ENCODE measurements at places on chromosomes 3 and 15.

DNA sequence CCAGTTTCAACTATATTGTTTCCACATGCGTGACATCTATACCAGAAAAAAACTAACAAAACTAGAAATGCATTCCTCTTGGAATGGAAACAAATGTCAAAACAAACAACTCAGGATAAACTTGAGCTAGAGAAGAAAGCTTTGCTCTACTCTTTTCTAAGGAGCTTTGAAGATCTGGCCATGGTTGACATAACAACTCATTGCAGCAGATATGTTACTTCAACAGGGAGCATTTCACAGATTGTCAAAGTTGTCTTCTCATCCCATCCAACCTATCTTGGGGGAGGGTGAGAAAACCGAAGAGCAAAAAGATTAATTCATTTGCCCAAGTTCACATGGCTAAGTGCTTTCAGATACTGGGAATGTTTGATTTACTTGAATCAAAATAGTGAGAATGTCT is 484.4 kb downstream of the CNTN4 start:
- no peak for DNase-seq

DNA sequence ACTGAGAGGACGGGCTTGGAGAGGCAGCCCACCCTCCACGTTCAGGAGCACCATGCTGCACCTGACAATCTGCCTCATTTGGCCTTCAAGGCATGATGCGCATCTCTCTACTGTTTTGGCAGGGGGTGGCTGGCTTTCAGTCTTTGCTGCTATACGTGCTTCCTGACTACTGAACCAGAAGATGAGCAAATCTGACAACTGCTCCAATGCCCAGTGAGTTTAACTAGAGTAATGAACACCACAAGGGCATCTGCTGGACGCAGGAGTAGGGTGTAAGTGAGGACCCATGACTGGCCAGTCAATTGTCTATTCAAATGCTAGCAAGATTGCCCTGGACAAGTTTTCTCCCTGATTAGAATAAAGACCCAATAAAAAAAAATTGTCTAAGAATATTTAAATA is 335.7 kb downstream of the MAGI1 start:
- DNase-seq, result no peak

DNA sequence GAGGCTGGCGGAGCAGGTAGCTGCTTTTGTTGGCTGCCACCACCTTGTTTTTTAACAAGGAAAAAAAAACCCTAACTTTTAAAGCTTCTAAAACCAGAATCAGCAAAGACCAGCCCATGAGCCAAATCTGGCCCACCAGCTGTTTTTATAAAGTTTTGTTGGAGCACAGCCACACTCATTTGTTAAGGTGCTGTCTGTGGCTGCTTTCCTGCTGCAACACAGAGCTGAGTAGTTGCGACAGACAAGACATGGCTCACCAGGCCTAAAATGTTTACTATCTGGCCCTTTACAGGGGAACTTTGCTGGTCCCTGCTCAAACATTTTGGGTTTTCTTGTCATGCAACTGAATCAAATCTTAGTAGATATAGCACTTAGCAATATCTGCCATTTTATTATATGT is 18.9 kb downstream of the EFCAB12 start:
- no peak for DNase-seq

DNA sequence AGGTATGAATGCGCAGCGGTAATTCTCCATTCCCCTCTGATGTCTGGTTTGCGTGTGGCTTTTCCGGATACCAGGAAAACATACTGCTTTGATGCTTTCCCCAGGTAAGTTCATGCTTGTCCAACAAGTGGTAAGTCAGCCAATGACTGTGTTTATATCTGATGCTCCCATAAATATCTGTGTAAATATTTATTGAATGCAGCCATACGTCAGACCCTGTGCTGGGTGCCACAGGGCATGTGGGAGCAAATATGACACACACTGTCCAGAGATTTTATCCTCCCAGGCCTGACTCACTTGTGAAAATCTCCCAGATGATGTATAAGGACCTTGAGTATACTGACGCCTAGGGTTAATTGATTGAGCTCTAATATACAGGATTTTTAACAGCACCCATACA is 29.6 kb upstream of the CEMIP start:
- DNase-seq, result no peak

DNA sequence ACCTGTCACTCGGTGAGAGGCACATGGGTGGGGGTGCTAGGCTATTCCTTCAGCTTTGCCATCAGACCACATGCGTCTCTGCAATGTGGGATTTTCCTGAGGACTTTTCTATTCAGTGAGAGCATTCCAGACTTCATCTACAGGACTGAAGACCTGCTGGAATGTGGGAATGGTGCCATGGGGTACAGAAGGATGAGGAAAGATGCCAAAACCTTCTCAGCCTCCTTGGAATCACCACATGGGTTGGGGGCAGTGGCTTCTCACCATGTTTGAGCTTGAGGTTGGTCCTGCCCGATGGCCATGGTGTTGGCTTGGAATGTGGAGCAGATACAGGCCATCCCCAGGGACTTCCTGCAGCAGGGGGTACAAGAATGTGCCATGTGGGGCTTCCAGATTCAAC is 80.9 kb upstream of the KLF13 start:
- no peak for DNase-seq

DNA sequence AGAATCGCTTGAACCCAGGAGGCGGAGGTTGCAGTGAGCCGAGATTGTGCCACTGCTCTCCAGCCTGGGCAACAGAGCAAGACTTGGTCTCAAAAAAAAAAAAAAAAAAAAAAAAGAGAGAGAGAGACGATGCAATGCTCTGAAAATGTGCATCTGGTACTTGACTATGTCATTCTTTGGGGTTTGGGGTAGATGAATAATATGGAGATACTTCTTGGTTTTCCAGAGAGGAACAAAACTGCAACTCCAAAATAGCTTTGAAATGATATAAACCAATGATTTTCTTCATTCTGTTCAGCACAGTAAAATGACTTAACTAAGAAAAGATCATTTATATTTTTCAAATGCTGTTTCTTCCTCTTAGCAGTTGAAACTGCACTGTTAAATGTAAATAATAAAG is 158.9 kb downstream of the ISL2 start:
- DNase-seq, result no peak

GRCh38 chr3:186974824-186975313 is 44.5 kb downstream of the ST6GAL1 start:
- DNase-seq, result no peak

DNA sequence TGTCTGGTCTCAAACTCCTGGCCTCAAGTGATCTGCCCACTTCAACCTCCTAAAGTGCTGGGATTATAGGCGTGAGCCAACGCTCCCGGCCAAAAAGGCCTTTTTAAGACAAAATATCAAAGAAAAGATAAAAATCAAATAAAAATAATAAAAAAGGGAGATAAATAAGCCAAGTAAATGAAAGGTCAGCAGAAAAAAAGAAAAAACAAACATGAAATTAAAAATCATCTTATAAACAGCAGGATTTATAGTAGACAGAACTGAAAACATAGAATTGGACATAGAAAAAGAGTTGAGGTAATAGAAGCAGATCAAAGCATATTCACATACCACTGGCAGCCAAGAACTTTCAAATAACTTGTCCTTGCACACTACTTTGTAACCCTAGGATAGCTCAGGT is 983.4 kb downstream of the ROBO2 start:
- DNase-seq, result no peak

GRCh38 chr15:78065973-78066946 is 11.3 kb downstream of the TBC1D2B start:
- DNase-seq, result no peak

DNA sequence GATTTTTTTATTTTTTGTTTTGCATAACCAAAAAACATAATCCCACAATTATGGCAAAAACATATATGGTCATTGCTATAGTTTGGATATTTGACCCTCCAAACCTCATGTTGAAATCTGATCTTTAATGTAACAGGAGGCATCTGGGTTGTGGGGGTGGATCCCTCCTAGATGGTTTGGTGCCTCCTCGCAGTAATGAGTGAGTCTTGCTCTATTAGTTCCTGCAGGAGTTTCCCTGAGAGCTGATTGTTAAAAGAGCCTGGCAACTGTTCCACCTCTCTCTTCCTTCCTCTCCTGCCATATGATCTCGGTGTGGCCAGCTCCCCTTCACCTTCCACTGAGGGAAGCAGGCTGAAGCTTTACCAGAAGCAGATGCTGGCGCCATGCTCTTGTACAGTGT is 33.2 kb upstream of the TRIM59 start:
- no peak for DNase-seq

DNA sequence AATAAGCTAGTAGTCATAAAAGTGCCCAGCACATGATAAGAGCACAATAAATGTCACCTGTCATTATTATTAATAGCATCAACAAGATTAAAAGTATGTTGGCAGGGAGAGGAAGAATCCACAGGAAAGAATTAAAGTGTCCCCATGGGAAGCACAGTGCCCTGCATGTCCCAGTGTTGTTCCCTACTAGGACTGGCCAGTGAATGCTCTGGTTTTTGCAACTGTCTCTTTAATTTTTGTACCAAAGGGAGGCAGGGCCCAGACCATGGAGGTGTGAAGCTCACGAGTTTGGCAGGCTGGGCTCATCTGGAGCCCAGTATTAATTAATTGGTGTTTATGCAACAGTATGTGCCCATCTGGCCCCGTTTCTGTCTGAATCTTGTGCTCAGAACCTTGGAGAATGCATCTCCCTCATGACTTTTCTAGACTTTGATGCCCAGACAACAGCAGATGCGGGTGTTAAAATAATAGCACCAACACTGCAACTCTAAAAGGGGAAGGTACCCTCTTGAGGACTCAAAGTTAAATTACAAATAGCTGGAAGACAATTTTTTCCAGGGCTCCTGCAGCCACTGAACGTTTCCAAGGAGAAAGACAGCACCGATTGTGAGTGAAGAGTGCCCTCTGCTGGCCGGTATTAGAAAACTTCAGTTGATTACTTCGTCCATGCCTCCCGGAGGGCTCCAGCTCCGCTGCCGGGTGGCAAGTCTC is 71.9 kb upstream of the SPATA12 start:
- peak; percentile 69 for DNase-seq

GRCh38 chr15:95468820-95469219 is 861.7 kb upstream of the NR2F2 start:
- no peak for DNase-seq

DNA sequence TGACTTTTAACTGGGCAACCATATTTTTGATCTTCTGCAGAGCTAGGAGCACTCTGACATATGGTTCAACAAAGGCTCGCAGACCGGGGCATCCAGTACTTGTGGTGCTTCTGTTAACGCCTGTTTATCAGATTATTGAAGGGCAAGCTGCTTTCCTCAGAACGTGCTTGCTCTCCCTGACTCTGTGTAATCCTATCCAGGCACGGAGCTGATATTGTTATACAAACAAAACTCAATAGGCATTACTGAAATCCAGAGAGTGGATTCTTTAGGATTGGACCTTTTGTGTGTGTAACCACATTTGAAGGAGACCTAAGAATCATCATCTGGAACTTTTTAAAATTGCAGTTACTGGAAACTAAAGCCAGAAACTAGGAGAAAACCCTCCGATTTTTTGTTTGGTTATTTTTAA is 246.5 kb downstream of the PTPRG start:
- no peak for DNase-seq

GRCh38 chr3:74756674-74757073 is 142.2 kb upstream of the CNTN3 start:
- no peak for DNase-seq

DNA sequence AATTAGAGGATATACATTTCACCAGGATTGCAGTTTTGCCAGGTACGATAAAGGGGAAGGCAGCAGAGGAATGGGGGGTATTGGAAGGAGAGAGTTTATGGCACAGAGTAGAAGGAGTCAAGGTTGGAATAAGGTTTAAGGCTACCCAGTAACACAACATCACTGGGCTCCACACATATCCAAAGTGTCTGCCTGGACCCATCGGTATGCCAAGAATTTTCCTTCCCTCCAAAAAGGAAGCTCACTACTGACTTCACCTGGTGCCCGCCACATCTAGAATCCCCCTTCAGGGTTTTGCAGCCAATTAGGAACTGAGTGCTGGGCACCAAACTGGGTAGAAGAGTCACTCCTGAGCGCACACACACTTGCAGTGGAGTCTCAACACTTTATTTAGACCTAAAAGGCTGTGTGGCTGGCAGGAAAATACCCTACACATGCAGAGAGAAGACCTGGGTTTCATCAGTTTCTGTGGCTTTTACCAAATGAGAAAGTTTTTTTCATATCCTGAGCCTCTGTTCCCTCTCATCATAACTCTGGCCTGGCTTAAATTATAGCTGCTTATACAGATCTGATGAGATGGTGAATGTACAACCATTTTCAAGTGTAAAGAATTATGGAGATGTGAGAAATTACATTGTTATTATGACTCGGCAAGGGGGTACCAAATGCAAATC is 190.8 kb upstream of the LPP start:
- DNase-seq, result no peak

- no peak for DNase-seq
These were observed 59.8 kb downstream of the SFMBT1 start for GRCh38 chr3:52986049-52986448.

GRCh38 chr15:77642793-77643430 is 10.2 kb upstream of the LINGO1 start:
- no peak for DNase-seq

DNA sequence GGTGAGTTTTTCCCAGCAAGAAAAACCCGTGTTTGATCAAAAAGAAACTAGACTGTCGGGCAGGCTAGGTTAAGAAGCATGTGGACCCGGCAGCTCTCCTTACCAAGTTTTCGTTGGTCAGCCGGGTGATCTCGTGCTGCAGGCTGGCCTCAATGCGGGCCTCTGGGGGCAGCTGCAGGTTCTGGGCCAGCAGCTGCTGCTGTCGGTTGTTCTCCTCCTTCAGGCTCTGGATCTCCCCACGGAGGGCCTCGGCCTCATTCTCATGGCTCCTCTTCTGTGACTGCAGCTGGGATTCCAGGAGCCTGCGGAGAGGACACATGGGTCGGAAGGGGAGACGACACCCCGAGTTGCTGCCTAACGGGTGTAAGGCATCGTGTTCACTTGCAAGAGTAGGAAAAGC is 44.5 kb upstream of the MYO5C start:
- DNase-seq, result no peak

GRCh38 chr3:141710888-141711616 is 27.0 kb upstream of the RNF7 start:
- DNase-seq, result no peak

- no peak for DNase-seq
These were observed 24.7 kb downstream of the PXK start for GRCh38 chr3:58357402-58357801.

GRCh38 chr3:115784739-115785536 is 161.6 kb downstream of the GAP43 start:
- DNase-seq, result no peak

- DNase-seq, result no peak
These were observed 96.8 kb downstream of the BDH1 start for GRCh38 chr3:197458906-197459470.

GRCh38 chr3:38297947-38298711 is 16.0 kb downstream of the SLC22A14 start:
- no peak for DNase-seq

DNA sequence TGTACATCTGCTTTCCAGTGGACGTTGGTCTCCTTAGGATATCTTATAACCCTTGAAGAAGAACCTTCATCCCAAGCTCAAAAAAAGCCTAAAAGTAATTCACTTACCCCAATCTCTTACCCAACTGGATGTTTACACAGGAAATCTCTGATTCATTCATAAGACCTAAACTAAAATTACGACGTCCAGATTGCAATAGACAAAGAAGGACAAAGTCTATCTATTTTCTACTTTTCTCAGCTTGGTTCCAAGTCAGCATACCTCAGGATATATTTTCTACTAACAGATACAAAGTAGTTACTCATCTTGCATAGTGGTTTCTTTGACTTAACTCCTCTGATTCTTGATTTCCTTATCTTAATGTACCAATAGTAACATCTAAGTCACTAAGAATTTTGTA is 669.9 kb downstream of the OTOL1 start:
- no peak for DNase-seq

- no peak for DNase-seq
These were observed 62.9 kb downstream of the FBN1 start for GRCh38 chr15:48582452-48583247.
